ENCODE measurements at places on chromosomes 12 and 14.

GRCh38 chr12:15772405-15773018 is 16.7 kb downstream of the EPS8 start:
- DNase-seq, result peak; percentile 29

DNA sequence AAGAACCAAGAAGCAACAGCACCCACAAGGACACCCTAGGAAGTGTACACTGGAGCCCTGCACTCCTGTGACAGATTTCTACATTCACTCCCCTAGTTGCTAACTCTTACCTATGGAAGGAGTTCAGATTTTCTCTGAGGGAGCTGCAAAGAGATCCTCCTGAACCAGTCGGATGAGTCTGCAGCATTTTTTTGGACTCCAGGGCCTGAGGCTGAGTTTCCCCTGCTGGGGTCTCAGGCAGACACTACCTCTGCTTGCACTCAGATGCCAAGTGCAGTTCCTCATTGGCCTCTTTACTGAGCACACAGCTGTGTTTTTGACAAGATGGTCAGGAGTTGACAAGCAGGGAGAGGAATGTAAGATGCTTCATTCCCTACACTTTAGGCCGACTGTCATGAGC is 153.2 kb upstream of the RBM19 start:
- DNase-seq, result no peak

DNA sequence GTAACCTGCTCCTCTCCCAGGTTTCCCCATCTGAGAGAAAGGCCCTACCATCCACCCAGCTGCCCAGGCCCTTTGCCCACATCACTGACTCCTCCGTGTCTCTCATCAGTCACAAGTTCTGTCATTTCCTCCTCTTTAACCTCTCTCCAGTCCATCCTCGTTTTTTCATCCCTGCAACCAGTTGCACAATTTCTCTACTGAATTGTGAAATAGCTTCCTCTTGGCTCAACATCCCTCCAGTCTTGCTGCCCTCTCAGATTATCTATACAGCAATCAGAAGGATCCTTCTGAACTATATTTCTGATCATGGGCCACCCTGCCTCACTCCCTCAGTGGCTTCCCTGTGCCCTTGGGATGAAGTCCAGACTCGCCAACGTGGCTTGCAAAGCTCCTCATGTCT is 6.8 kb downstream of the FAM161B start:
- DNase-seq, result peak; percentile 93

GRCh38 chr12:8662593-8662992 is at the start of gene MFAP5:
MFAP5 (minus strand) TSS chr12:8662826; CDS start chr12:8662104, 722 bp downstream.
- DNase-seq, result no peak

DNA sequence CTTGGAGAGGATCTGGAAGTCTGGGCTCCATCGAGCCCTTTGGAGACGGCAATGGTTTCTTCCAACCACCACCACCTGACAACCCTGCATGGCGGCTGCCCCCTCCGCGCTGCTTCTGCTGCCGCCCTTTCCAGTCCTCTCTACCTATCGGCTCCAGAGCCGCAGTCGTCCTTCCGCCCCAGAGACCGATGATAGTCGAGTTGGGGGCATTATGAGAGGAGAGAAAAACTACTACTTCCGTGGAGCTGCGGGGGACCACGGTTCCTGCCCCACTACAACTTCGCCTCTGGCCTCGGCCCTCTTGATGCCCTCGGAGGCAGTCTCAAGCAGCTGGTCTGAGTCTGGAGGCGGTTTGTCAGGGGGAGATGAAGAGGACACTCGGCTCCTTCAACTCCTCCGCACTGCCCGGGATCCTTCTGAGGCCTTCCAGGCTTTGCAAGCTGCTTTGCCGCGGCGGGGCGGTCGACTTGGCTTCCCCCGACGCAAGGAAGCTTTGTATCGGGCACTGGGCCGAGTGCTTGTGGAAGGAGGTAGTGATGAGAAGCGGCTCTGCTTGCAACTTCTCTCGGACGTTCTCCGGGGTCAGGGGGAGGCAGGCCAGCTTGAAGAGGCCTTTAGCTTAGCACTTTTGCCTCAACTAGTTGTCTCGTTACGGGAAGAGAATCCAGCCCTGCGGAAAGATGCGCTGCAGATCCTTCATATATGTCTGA is 499 bp downstream of the TOGARAM1 start:
- peak; percentile 64 for DNase-seq

DNA sequence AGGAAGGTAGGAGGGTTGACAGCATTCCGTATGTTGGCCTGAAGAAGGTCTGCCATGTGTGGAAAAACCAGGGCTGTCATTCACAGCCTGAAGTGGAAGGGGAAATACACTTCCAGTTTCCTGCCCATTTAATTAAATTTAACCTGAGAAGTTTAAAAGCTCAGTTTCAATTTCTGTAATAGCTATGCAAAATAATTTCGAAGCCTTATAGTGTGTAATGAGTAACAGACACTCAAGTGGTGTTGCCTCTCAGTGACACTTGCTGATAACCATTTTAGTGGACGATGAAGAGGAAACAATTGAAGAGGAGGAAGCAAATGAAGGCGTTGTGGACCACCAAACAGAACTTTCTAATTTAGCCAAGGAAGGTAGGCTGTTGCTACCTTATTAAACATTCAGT is 44.8 kb downstream of the EP400 start:
- no peak for DNase-seq

GRCh38 chr14:50823762-50824636 is 7.0 kb downstream of the NIN start:
- peak; percentile 8 for DNase-seq

DNA sequence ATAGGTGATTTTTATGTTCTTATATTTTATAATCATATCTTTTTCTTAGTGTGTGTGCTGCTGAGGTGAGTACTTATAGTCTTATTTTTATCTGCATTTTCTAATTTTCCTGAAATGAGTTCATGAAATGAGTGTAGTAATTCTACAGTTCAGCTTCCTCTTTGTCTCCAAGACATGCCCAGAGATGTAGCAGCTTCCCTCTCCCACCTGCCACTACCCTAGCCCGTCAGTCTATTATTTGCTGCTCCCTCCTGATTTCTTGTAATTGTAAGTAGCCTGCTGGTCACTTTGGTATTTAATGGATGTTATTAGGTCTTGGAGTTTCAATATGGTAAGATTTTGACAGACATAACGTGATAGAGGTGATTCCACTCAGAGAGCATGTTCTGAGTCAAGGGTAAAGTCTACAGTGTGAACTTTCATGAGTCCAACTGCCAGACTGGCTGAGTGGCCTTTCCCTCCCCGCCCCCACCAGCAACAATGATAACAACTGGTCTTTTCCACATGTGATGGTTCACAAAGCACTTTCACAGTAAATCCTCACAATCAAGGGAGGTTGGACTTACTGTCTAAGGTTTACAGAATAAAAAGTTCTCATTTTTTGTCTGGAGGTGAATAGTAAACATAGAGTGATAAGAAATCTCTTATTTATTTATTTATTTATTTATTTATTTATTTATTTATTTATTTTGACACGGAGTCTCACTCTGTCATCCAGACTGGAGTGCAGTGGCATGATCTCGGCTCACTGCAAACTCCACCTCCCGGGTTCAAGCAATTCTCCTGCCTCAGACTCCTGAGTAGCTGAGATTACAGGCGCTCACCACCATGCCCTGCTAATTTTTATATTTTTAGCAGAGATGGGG is 4.2 kb upstream of the RIPK3 start:
- no peak for DNase-seq

DNA sequence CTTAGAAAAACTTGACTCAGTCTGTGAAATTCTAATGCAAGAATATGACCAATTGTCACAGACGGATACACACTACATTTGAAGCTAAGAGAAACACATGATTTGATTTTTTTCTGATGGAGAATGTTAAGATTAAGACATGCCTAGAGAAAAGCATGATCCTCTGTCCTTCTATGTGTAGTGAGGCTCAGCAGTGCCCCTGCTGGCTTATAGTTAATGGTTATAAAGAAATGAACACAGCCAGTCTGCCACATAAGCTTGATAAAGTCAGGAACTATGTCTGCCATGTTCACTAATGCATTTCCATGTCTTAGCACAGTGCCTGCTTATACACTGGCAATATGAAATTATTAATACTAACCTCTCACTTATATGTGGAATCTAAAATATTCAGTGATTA is 168.1 kb upstream of the DAAM1 start:
- peak; percentile 21 for DNase-seq

DNA sequence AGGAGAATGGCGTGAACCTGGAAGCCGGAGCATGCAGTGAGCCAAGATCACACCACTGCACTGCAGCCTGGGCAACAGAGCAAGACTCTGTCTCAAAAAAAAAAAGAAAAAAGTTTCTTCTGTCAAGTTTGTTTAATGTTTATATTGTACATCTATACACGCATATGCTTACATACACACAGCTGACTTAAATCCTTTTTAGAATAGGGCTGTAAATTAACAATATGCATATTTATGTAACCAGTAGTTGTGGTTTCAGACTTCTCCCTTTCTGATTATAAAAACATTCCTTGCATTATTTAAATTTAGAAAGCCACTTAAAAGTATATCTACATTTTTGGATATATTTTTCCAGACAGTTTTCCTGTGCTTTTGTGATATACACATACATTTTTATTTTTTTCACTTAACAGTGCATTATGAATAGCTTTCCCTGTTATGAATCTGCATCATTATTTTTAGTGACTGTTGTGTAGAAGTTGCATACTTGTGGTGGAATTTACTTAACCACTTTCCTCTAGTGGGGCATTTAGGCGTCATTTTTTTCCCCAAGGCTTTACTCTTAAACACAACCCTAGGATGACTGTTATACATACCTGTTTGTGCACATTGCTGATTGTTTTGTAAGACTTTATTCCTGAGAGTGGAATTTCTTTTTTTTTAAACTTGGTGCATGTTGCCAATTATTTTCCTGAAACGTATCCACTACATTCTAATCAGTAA is 29.4 kb downstream of the POLR3B start:
- no peak for DNase-seq

DNA sequence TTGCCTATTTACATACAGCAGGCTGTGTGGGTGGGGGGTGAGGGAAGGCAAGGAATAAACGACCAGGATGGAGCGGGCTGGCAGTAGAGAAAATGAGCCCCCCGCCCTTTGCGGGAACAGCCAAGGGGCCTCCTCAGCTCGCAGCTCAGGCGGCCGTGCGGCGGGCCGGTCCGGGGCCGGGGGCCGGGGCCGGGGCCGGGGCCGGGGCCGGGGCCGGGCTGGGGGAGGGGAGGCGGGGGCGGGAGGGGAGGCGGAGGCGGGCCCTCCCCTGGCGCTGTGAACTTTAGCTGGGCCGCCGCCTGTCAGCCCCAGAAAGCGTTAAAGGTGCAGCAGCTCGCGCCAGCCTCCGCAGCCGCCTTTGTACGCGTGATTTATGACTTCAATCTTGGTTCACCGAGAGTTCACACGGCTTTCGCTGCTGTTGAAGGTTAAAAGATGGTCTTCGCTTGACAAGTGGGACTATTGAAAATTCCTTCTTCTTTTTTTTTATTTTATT is 28.8 kb downstream of the HOXC4 start:
- no peak for DNase-seq

DNA sequence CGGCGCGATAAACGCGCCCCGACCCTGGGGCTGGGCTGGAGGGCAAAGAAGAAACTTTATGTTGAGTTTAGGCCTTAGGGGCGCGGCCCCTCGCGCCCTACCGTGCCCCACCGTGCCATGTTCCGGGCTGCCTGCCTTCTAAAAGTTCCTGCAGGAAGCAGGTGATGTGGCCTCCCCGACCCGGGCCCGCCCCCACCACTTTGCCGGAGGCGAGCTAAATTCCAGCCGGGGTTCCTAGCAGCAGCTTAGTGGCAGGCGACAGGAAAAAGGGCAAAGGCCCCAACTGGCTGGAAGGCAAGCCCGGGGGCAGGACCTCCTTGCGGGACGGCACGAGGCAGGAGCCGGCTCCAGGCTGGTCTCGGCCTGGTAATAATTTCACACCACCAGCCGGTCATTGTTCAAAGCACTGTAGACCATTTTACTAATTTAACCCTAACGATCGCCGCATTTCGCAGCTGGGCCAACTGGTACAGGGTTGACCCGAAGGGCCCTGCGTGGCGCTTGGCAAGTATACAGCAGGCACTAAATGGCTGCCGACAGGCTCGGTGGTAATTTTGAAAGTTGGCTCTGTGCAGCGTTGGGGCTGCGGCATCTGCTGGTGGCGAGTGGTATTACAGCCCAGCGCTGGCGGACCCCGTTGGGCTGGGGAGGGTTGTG is 895 bp upstream of the CCDC88C start:
- DNase-seq, result peak; percentile 88

DNA sequence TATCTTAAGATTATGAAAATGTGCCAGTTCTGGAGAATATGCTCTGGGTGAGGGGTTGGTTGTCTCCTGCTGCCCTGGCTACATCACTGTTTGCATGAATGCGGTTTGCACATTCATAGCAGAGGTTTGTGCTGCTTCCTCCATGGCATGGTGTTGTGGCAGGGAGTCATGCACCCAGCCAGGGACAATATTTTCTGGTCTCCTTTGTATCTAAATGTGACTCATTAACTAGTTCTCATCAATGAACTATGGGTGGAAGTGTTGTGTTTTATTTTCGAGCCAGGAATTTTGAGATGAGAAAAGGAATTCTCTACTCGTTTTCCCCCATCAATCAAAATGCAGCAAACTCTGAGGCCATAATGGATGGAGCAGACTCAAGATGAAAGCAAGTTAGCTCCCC is 527.3 kb downstream of the SNAPC1 start:
- no peak for DNase-seq

- DNase-seq, result no peak
These were observed 400.0 kb upstream of the FLRT2 start for GRCh38 chr14:85129921-85130320.

Measured in NB4 (cell line).